ENCODE measurements at places on chromosomes 6 and 20.

- no peaks in the 10 kb centered on the region for H3K36me3 ChIP-seq
- DNase-seq = no peak
- no peak overlapping the region for H3K27ac ChIP-seq
- H3K4me1 ChIP-seq = peaks cover 11% of the 10 kb centered on the region
These were observed 5.9 kb upstream of the EYA4 start for GRCh38 chr6:133235221-133235620.

DNA sequence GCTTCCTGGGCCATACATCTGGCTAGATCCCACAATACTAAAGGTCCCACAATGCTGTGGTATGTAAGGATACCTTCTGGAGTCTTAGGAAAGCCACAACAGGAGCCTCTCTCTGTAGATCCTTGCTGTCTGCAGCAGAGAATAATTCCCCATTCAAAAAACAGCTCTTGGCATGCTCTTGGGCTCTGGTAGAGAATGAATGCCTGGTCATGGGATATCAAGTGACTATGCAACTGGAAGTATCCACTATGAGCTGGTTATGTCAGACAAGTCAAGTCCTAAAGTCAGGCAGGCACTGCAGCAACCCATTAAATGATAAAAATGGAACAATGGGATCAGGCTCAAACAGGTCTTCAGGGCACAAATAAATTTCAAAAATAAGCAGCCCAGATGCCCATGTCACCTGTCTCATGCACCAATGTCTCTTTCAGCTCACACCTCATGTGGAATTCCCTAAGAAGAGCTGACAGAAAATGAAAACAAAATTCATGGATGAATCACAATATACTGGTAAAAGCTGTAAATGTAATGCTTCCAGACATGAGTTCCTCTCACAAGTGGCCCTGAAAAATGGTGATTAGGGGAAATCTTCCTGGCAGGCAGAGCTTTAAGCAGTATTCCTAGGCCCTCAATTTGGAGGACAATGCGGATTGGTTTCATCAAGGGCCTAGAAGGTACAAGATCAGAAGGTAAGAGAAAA, 4.3 kb downstream of the AK9 start:
- no peaks in the 10 kb centered on the region for H3K36me3 ChIP-seq
- H3K4me1 ChIP-seq = peaks cover 31% of the 10 kb centered on the region
- peak overlapping the region; percentile 24 for H3K27ac ChIP-seq
- no peak overlapping the region for H3K4me3 ChIP-seq
- no peak for DNase-seq

DNA sequence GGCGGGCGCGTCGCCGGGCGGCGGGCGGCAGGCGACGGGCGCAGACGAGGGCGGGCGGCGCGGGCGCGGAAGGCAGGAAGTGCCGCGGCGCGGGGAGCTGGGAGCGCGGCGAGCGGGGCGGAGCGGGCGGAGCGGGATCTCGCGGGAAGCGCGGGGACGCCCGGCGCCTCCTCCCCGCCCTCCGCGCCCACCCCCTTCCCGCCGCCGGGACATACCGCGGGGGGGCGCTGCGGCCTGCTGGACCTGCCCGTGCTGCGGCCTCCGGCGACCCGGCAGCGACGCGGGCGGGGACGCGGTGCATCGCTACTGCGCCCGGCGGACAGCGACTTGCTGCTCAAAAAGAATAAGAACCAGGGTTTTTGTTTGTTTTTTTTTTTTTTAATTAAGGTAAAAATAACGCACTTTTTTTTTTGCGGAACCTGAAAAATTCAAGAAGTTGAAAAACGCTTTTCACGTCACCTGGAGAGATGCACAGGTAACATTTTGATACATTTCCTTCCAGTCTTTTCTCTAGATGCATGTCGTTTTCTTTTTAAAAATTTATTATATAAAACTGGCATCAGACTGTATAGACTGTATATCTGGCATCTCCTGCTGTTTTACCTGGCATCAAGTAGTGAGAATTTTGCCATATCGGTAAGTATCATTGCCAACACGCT, at the start of gene CENPB:
Gene CENPB, minus strand, starts transcription at position 76 of the 659 bp plus-strand sequence. CDS start 257 bp downstream, outside the sequence.
- no peaks in the 10 kb centered on the region for H3K27me3 ChIP-seq
- peaks cover 6% of the 10 kb centered on the region for H3K36me3 ChIP-seq
- peak within 1 kb of the TSS; percentile 81 for H3K4me3 ChIP-seq

GRCh38 chr6:140847262-140847645, 1285.5 kb upstream of the GJE1 start:
- no peak overlapping the region for H3K27ac ChIP-seq
- H3K4me3 ChIP-seq = no peak overlapping the region
- no peak for DNase-seq
- no peaks in the 10 kb centered on the region for H3K36me3 ChIP-seq
- no peaks in the 10 kb centered on the region for H3K27me3 ChIP-seq

DNA sequence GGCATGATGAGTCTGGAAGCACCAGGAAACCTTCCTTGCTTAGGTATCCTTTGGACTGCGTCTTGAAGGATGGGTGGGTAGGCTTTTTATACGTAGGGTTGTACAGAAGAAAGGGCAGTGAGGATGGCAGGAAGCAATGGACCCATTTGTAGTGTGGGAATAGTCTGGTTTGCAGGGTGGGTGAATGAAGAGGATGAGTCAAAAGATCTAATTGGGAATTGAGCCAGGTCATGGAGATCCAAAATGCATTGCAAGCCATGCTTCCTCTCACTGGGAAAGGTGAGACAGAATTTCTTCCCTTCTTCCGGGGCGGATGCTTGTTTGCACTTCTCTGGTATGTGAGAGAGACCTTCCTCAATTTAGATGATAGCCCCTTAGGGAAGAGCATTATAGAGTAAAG, 10.1 kb upstream of the BTBD3 start:
- H3K4me3 ChIP-seq = no peak overlapping the region
- no peak for DNase-seq
- H3K27me3 ChIP-seq = no peaks in the 10 kb centered on the region
- H3K27ac ChIP-seq = no peak overlapping the region
- H3K36me3 ChIP-seq = no peaks in the 10 kb centered on the region
- H3K4me1 ChIP-seq = peaks cover 55% of the 10 kb centered on the region

GRCh38 chr6:168615837-168616236, 174.9 kb downstream of the SMOC2 start:
- no peak for DNase-seq
- H3K4me3 ChIP-seq = no peak overlapping the region
- no peaks in the 10 kb centered on the region for H3K27me3 ChIP-seq
- no peaks in the 10 kb centered on the region for H3K36me3 ChIP-seq

DNA sequence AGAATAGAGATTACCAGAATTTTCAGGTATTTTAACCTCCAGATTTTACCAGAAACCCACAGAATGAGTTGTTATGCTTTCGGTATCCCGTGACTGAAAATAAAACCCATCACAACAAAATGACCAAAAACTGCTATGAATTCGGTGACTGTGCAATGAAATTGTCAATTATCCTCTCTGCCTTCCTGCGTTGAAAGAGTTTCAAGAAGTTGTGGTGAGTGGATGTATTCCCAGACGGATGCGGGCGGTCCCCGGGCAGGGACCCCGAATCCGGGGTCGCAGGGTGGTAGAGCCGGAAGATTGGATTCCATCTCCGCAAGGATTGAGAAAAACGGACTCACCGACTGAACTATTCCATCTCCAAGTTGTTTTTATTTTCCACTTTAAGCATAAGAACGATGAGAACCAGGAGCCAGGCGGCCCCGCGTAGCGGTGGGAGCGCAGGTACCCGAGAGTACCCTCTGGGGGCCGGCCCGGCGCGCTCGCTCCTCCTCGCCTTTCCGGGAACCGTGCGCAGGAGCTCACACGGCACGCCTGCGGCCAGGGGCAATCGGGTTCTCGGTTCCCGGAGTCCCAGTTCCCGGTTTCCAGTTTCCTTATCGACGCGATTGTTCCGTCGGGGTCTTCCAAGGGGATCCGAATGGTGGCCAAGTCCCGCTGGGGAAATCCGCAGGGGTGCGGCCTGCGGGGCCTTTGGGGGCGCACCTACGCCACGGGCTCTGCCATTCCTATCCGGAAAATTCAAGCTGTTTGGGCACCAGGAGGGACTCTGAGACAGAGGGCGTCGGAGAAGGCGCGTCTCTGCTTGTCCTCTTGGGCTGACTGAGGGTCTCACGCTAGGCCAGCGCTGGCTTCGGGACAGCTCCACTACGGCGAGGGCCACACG, 104.9 kb upstream of the PRDM1 start:
- peak; percentile 16 for DNase-seq
- peaks cover 85% of the 10 kb centered on the region for H3K27me3 ChIP-seq
- H3K36me3 ChIP-seq = no peaks in the 10 kb centered on the region
- H3K4me3 ChIP-seq = peak overlapping the region; percentile 55
- H3K27ac ChIP-seq = no peak overlapping the region
- H3K4me1 ChIP-seq = peaks cover 19% of the 10 kb centered on the region

- no peaks in the 10 kb centered on the region for H3K27me3 ChIP-seq
- H3K36me3 ChIP-seq = no peaks in the 10 kb centered on the region
- no peaks in the 10 kb centered on the region for H3K4me1 ChIP-seq
- H3K4me3 ChIP-seq = no peak overlapping the region
- no peak overlapping the region for H3K27ac ChIP-seq
- DNase-seq = no peak
These were observed 8.9 kb upstream of the FITM2 start for GRCh38 chr20:44319839-44320422.

Data from left ventricle myocardium inferior (tissue), 1 donor.